ENCODE measurements at places on chromosomes 1 and 21.

DNA sequence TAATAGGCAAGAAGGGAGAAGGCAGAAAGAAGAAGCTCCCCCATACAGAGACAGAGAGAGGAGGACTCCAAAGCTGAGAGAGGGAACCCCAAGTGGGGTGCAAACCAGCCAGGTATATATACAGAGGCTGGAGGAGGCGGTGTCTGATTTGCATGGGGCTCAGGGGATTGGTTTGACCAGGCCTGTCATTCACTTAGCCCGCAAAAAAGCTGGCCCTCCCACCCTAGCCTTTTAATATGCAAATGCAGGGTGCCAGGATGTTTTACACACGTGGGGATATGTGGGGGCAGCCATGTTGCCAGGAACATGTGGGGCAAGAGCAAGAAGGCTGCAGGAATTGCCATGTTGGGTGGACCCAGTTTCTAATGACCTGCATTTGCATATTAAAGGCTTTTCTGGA lies 37.0 kb upstream of the TENT5B start:
- DNase-seq, result no peak

DNA sequence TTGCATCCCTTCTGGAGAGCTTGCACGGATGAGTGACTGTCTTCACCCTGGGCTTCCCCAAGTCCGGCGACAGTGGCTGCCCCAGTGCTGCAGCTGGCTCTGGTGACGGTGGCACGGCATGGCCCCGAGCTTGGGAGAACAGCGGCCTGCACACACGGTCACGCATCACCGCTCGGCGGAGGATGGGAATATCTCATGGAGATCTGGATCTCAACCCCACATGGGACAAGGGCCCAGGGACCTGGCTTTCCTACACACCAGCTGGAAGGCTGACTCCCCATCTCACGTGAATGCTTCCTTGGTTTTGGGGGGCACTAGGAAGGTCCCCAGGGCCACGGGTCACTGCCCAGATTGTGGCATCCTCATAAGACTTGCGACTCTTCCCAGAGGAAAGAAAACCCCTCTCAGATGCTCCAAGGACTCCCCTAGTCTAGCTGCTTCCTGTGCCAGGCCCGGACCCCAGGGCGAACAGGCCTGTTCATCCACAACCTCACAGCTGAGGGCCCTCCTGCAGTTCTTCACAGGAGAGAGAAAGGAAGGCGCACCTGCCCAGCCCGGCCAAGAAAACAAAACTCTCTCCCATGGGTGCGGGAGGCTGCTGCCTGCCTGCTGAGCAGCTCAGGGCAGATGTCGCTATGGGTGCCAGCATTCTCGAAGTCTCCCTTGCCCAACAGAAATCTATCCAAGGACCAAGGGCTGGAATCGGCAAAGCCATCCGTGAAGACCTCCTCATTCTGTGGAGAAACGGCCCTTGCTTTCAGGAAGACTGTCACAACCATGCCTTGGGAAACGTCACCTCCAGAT lies 9.9 kb downstream of the CFAP410 start:
- no peak for DNase-seq

DNA sequence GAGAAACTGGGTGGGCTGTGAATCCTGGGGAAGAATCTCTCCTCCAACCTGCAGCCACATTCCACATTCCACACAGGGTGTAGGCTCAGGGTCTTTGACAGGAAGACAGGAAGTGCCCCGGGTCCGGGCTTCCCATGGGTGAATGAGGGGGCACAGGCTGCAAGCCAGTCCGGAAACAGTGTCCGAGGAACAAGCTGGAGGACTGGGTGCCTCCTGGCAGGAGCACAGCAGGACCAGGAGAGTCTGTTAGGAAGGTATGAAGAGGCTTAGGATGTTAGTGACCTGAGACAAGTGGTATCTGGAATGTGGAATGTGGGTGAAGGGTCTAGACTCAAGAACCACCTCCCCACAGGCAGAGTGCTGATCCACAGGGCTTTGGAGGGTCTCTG lies 121.0 kb upstream of the CD34 start:
- DNase-seq, result no peak

- DNase-seq, result no peak
Measured at GRCh38 chr1:203289982-203290260, 15.4 kb upstream of the BTG2 start.

DNA sequence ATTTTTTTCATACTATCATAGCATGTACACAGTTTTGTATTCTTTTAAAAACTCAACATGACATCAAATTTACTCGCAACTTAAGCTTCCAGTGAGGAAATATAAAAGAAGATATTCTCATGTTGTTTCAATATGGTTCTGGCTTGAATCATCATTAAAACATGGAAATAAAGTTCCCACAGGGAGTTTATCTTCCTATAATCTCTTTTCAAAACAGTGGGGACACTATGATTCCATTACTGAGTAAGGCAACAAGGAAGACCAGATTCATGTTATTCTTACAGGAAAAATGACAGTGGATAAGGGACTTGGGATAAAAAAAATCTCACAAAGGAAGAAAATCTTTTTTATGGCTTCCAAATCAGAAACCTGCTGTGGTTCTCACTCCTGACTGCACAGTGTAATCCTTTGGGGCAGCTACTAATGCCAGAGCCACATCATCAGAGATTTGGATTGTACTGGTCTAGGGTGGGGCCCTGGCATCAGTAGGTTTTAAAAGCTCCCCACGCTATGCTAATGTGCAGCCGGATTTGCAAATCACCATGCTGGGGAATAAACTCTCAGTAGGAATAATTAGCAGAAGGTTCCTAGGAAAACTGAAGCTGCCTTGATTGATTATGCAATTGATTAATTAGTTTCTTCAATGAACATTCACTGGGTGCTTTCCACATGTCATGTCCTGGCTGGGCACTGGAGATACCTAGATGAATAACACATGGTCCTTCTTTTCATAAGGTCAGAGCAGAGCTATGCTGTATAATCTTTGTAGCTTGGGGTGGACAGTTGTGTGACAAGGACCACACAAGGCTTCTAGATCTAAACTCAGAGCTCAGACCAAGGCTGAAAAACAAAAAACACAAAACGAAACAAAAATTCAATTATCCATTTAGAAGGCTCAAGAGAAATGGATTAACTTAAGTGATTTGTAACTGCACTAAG lies 71.1 kb upstream of the C8B start:
- no peak for DNase-seq

GRCh38 chr1:22540337-22540736 lies 23.0 kb upstream of the EPHA8 start:
- DNase-seq, result no peak

DNA sequence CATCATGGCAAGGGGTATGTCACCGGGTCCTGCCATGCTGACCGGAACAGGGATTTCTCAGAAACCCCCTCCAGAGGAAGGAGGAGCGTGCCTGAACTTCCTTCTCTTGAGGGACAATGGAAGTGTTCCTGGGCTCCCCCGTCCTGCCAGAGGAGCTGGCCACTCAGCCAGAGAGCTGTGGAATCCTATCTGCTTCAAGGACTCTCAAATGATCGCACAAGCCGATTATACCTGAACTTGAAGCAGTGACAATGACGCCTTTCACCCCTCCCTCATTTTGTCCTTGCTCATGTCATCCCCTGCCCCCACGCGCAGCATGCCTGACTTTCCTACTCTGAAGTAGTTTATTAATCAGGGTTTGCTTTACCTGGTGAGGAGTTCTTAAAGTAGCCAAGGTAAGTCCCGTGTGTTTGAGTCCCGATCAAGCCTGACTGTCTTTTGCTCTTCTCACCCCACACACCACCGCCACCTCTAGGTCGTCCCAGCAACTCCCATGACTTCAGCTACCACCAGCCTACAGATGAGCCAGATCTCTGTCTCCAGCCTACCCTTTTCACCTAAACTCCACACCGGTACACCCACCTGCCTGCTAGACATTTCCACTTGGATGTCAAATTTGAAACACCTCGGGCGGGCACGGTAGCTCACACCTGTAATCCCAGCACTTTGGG lies 25.0 kb upstream of the PRELP start:
- DNase-seq, result no peak

DNA sequence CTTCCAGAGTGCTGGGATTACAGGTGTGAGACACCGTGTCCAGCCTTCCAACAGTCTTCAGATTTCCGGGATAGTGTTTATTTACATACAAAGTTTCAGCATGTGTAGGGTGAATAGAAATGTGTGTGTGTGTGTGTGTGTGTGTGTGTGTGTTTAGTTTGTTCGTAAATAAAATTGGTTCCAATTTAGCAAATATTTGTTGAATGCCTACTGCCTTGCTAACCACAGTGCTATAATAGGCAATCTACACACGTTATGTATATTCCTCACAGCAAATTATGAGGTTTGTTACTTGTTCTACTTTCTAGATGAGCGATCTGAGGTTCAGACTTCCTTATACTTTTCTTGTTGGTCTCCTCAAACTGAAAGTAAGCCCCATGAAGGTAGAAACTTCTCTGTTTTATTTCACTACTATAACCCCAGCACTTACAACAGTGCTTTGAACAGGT lies 32.8 kb upstream of the EPS15 start:
- DNase-seq, result no peak

DNA sequence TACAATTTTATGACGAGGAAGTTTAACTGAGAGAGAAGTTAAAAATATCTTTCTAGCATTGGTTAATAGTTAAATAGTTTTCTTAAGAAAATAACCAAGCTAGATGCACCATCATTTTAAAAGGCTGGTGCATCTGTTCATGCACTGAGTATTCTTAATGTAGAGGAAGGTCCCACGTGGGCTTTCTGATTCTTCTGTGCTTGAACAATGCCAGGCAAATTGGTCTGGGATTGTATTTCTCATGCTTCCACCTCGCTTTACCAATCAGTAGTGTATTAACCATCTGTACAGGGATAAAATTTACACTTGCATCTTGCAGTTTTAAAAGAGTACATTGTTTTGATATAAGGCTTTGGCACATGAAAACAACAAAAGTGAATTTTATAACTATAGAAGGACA lies 47.4 kb upstream of the MTF2 start:
- no peak for DNase-seq

DNA sequence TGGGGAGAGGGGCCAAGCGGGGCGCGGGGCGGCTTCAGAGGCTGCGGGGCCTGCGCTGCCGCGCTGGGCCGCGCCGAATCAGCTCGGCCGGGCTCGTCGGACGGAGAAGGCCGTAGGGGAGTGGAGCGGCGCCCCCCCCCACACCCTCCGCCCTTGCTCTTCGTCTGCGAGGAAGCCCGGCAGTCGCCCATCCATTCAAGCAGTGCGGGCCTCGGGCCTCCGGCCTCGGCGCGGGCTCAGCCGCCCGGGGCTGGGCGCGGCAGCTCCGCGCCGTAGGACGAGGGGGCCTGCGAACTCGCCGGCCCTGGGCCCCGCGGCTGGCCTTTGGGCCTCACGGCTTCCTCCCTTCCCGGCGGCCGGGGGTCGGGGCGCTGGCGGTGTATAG lies 564 bp downstream of the CTPS1 start:
- DNase-seq, result no peak

DNA sequence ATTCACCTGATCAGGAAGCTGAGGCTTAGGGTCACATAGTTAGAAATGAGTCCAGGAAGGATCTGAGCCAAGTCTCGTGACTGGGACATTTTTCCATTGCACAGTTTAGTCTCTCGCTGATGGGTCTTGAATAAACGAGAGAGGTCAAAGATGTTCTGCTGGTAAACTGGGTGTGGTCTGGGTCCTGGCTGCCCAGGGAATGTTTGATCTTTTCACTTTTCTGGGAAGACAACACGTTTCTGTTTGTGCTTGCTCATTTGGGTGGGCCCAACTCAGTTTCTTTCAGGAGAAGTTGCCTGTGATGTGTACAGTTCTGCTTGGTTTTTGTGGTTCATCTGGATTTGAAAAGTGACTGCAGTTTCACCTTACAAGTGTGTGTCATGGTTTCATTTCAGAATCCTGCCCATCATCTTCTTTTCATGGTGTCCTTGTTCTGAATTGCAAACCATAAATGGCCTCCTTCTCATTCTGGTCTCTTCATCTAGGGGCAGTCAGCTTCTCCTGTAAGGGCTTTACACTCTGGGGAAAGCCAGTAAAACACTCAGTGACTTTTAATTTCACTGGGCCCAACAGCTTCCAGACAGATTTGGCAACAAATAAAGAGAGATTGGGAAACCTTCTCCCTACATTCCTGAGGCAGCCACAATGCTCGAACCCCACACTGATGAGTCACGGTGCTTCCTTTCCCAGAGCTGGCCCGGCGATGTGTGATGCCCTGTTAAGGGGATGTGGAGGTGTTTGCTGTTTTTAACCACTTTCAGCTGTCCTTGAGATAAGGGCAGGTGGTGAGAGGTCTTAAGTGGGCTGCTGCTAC lies 7.2 kb upstream of the TACSTD2 start:
- DNase-seq, result no peak

DNA sequence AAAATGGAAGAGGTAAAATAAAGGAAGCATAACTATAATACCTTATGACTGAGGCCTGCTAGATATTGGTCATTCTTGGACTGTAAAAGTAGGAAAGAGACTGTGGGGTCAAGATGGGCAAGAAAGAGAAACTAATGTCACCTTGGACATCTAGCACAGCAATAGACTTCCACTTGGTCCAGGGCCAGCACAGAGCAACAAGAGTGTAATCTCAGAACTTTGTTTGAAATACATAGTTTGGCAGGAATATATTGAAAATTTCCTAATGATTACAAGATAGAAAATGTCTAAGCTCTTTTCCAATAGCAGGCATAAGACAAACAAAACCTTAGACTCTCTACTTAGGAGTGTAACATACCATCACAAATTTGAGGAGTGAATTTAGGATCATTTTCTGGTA lies 4.6 kb downstream of the LRRC8C start:
- DNase-seq, result no peak

DNA sequence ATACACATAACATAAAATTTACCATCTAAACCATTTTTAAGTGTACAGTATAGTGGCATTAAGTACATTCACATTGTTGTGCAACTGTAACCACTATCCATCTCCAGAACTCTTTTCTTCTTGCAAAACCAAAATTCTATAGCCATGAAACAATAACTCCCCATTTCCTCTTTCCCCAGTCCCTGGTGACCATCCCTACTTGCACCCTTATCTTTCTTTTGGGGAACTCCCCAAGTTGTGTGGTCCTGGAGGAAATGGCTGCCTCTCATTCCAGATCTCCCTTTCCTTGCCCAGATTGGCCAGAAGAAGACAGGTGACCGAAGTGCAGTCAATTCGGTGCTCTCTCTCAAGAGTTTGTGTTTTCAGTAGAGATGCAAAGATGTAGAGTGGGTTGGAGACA lies 389.6 kb upstream of the C1orf87 start:
- no peak for DNase-seq

DNA sequence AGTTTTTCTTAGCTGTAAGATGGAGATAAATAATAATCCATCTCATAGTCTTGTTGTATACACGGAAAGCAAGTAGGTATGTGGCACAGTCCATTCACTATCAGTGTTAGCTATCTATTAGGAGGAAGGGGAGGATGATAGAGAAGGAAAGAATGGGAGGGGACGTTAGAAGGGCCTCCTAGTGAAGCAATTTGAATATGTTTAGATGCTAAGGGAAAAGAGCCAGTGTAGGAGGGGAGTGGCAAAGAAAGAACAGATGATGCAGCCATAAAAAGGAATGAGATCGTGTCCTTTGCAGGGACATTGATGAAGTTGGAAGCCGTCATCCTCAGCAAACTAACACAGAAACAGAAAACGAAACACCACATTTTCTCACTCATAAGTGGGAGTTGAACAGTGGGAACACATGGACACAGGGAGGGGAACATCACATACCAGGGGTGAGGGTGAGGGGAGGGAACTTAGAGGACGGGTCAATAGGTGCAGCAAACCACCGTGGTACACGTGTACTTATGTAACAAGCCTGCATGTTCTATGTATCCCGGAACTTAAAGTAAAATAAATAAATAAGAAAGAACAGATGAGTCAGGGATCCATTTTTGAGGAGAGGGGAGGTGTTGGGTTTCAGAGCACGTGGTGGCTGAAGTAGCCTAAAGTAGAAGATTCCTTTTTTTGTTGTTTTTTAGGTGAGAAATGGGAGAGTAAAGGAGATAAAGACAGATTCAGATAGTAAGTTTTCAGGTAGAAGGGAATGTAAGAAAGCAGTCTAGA lies 124.1 kb downstream of the POU2F1 start:
- no peak for DNase-seq

GRCh38 chr1:159821171-159821867 lies 5.4 kb upstream of the SLAMF8 start:
- no peak for DNase-seq
